ENCODE measurements at places on chromosomes 12 and 14. TPM values are rescaled to one million over a fixed set of nuclear protein-coding genes. Genes with fewer than 3 reads are reported as not detected.

- H3K27me3 ChIP-seq = no peaks in the 10 kb centered on the region
- no peak overlapping the region for H3K4me3 ChIP-seq
- H3K27ac ChIP-seq = peak overlapping the region; percentile 64
- DNase-seq = no peak
- H3K36me3 ChIP-seq = no peaks in the 10 kb centered on the region
These were observed 71.3 kb downstream of the SUSD6 start for GRCh38 chr14:69682621-69683263.

GRCh38 chr12:111158992-111159391 lies 209.9 kb downstream of the PHETA1 start:
- no peak overlapping the region for H3K27ac ChIP-seq
- H3K27me3 ChIP-seq = peaks cover 7% of the 10 kb centered on the region
- no peaks in the 10 kb centered on the region for H3K4me1 ChIP-seq
- no peaks in the 10 kb centered on the region for H3K36me3 ChIP-seq

Gene ZNF641
- total RNA-seq = 45.0 TPM

Gene MAP1LC3B2
- 1.4 TPM for total RNA-seq

DNA sequence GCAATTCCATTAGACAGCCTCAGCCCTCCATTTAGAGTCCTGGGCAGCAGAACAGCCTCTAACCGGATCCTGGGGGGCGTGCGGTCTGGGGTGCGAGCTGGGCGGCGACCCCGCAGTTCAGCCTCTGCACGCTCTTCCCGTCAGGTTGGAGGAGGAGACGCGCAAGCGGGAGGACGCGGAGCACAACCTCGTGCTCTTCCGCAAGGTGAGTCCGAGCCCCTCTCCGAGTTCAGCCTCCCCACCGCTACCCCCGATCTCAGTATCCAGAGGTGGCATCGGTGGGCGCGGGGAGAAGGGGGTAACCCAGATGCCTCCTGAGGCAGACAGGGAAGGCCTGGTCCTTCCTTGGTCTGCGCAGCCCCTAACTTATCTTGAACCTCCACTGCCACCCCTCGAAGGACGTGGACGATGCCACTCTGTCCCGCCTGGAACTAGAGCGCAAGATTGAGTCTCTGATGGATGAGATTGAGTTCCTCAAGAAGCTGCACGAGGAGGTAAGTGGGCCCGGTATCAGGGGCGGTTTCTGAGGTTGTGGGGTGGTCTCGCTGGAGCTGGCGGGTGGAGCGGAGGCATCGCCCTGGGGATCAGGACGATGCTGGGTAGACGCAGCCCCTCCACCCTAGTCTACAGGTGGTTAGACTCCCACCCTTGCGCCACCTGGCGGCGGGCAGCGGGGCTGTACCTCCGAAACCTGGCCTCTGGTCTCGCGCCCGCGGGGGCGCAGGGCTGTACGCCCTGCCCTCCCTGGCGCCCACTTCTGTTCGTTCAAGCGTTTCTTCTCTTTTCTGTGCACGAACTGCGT lies 1.3 kb downstream of the PRPH start:
- peaks cover 15% of the 10 kb centered on the region for H3K4me1 ChIP-seq
- H3K27me3 ChIP-seq = peaks cover 39% of the 10 kb centered on the region
- peak; percentile 40 for DNase-seq
- no peak overlapping the region for H3K27ac ChIP-seq
- H3K4me3 ChIP-seq = no peak overlapping the region

GRCh38 chr14:88189417-88190191 lies 133.5 kb downstream of the KCNK10 start:
- no peaks in the 10 kb centered on the region for H3K36me3 ChIP-seq
- H3K27me3 ChIP-seq = peaks cover 13% of the 10 kb centered on the region
- H3K27ac ChIP-seq = no peak overlapping the region
- H3K4me3 ChIP-seq = peak overlapping the region; percentile 8
- peaks cover 9% of the 10 kb centered on the region for H3K4me1 ChIP-seq

Gene DACT1
- total RNA-seq = 32.1 TPM

Gene KRT83
- total RNA-seq = not detected

Gene TTLL5
- 23.6 TPM for total RNA-seq

DNA sequence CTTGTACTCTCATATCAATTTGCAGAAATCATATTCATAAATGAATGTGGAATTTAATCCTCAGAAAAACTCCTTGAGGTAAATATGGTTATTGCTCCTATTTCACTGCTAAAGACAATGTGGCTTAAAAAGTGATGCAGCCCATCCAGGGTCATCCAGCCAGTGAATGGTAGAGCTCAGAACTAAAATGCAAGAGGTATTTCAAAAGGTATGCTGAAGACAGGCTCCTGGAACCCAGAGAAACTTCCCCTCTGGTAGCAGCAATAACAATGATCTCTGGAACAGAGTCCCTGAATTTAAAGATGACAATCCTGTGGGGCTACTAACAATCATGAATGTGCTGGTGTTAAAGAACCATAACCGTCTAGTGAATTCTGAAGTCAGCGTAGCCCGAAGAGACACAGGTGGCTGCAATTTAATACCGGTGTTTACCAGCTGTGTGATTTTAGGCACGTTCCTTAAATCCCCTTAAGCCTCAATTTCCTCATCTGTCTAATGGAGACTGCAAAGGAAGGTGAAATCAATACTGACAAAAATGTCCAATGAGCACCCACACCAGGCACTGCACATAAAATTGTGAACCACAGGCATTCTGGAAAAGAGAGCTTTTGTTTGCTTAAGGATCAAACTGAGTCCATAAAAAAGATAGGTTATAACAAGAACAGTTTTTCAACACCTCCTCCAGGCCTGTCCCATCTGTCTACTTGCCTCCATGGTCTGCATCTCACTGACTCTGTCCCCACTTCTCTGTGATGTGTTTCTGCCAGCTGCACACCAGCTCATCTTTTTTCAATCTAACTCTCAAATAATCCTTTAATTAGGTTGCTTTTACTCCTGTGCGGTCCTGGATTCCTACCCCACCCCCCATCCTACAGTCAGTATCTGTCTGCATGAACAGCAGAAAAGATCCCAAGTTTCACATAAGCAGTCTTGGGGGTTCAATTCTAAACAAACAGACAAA lies 10.5 kb downstream of the TM7SF3 start:
- DNase-seq = no peak
- H3K4me1 ChIP-seq = peaks cover 4% of the 10 kb centered on the region
- peaks cover 5% of the 10 kb centered on the region for H3K36me3 ChIP-seq
- no peak overlapping the region for H3K4me3 ChIP-seq

DNA sequence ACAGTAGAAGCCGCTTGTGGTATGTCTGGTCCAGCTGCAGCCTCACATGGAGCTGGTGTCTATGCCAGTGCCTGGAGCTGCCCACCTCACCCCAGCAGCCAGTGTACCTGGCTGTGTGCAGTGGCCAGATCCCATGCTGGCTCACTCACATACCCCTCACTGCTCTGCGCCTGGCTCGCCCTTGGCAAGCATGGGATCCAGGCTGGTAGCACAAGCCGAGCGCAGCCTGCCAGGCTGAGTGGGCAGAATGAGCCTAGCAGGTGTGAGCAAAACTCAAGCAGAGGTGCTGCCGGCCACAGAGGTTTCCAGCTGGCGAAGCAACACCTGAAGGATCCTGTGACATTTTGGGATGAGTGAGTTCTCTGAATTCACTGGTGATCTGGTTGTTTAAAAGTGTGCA lies 5.0 kb upstream of the BTBD7 start:
- H3K27me3 ChIP-seq = no peaks in the 10 kb centered on the region
- no peak overlapping the region for H3K27ac ChIP-seq
- no peaks in the 10 kb centered on the region for H3K36me3 ChIP-seq
- DNase-seq = no peak
- no peaks in the 10 kb centered on the region for H3K4me1 ChIP-seq

DNA sequence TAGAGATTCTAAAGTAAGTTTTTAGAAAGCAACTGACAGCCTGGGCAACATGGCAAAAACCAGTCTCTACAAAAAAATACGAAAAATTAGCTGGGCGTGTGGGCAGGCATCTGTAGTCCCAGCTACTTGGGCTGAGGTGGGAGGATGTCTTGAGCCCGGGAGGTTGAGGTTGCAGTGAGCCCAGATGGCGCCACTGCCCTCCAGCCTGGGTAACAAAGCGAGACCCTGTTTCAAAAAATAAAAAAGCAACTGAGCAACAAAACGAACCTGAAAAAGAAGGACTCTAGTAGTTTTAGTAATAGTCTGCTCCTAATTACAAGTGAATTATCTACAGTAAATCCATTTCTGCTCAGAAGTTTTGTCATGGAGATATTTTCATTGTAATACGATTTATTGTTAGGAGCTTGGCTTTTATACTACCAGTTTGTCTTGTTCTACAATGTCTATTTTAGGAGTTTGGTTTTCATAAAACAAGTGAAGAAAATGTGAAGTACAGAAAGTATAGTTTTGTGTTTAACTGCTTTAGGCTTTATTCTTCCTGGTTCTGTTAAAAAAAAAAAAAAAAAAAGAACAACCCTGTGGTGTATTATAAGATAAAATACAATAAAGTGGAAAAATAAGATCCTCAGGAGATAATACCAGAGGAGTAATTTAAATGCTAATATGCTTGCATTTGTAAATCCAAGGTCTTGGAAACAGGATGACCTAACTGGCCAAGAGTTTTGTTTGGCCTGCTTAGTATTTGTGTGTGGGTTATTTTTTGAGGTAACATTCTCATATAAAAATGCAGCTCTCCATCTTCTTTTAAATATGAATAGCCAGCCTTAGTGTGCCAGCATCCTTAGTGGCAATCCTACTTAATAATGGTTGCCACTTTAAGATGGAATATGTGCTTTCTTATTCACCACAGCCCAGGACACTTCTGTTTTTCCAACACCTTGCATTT lies 2.8 kb downstream of the TMX1 start:
- H3K36me3 ChIP-seq = no peaks in the 10 kb centered on the region
- H3K27ac ChIP-seq = no peak overlapping the region
- no peak overlapping the region for H3K4me3 ChIP-seq
- peaks cover 49% of the 10 kb centered on the region for H3K4me1 ChIP-seq

- no peak overlapping the region for H3K4me3 ChIP-seq
- H3K27me3 ChIP-seq = no peaks in the 10 kb centered on the region
- H3K27ac ChIP-seq = no peak overlapping the region
- H3K4me1 ChIP-seq = no peaks in the 10 kb centered on the region
These were observed 50.9 kb downstream of the GRIP1 start for GRCh38 chr12:66627988-66628317.

DNA sequence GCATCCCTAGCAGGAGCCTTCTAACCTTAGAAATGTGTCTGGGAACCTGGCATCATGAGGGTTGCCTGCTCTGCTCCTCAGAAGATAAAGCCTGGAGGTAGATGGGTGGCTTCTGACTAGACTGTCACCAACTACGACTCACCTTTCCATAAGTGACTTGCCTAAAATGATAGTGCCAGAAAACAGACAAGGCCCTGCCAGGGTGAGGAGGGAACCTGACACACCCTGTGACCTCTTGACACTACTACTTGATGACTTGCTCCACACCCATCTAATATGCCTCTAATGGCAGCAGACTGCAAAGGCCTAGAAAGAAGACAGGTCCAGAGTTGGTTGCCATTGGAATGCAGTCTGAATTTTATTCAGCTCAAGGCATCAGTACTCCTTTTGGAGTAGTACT lies 9.4 kb downstream of the RNF41 start:
- H3K27ac ChIP-seq = no peak overlapping the region
- no peak overlapping the region for H3K4me3 ChIP-seq
- no peaks in the 10 kb centered on the region for H3K36me3 ChIP-seq

DNA sequence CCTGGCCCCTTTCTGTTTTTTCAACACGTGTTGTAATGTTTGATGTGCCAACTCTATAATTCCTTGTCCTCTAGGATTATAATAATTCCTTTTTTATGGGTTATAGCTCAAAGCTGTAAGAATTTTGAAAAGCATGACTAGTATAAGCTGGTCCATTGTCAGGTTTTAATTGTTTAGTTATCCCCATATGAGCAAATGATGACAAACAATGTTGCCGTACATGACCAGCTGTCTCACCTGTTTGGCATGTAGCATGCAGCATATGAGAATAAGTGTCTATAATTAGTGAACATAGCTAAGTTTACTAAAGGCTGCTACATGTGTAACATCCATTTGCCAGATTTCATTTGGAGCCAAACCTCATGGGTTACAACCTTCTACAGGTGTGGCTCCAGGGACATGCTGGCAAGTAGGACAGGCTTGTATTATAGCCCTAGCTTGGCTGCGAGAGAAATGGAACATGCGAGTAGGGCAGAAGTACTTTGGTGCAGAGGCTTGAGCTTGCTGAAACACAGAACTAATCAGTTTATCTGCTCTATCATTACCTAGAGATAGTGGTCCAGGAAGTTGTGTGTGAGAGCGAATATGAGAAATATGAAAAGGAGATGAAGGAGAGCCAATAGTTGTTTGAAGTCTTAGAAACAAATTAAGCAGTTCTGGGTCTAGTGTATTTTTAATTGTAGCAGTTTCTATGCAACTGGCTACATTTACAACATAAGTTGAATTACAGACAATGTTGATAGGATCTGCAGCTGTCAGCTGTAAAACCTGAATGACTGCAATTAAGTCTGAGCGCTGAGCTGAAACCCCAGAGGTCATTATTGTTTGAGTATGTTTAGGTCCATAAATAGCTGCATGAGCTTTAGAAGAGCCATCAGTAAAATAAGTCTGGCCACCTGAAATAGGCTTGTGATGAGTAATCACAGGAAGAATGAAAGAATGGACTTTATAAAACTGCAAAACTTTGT lies 22.6 kb upstream of the MAPKAPK5 start:
- no peak for DNase-seq
- no peaks in the 10 kb centered on the region for H3K36me3 ChIP-seq
- H3K4me3 ChIP-seq = no peak overlapping the region
- no peaks in the 10 kb centered on the region for H3K4me1 ChIP-seq
- no peak overlapping the region for H3K27ac ChIP-seq

GRCh38 chr14:63709589-63709988 lies 18.3 kb downstream of the SGPP1 start:
- no peak for DNase-seq
- H3K27ac ChIP-seq = no peak overlapping the region
- no peak overlapping the region for H3K4me3 ChIP-seq
- no peaks in the 10 kb centered on the region for H3K36me3 ChIP-seq
- no peaks in the 10 kb centered on the region for H3K4me1 ChIP-seq

- H3K36me3 ChIP-seq = no peaks in the 10 kb centered on the region
- peaks cover 8% of the 10 kb centered on the region for H3K27me3 ChIP-seq
- H3K4me3 ChIP-seq = no peak overlapping the region
- H3K4me1 ChIP-seq = no peaks in the 10 kb centered on the region
These were observed 56.4 kb downstream of the FZD10 start for GRCh38 chr12:130218682-130219081.

Gene FAM186B
- total RNA-seq = 1.0 TPM

Gene SMCO3
- total RNA-seq = 0.26 TPM

Gene TMEM121
- 1.2 TPM for total RNA-seq

- no peaks in the 10 kb centered on the region for H3K4me1 ChIP-seq
- no peak overlapping the region for H3K4me3 ChIP-seq
- H3K27ac ChIP-seq = no peak overlapping the region
- no peak for DNase-seq
These were observed 144.7 kb upstream of the FUT8 start for GRCh38 chr14:65267856-65268255.

Gene ADIPOR2
- 59.5 TPM for total RNA-seq

- no peak for DNase-seq
- no peaks in the 10 kb centered on the region for H3K36me3 ChIP-seq
- no peak overlapping the region for H3K27ac ChIP-seq
- no peaks in the 10 kb centered on the region for H3K27me3 ChIP-seq
- no peak overlapping the region for H3K4me3 ChIP-seq
These were observed 139.6 kb downstream of the SLC2A13 start for GRCh38 chr12:39966256-39966655.

DNA sequence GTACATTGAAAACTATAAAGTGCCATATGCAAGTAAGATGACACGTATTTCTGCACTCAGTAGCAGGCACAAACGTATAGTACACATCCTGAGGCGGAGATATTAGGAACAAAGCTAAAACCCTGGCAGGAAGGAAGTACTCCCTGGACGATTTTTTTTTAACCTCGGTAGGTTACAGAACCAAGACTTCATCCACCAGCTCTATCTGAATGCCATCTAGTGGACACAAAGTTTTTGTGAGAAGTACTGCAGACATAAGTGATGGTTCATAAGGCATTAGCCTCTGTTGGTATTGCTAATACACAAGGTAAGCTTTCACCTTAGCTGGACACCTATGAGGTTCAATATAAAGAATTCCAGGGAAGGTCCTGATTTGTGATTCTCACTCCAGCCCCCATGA lies 83.0 kb upstream of the CCDC196 start:
- no peaks in the 10 kb centered on the region for H3K27me3 ChIP-seq
- H3K4me1 ChIP-seq = no peaks in the 10 kb centered on the region
- DNase-seq = no peak
